Caco-2 (cell line): ENCODE measurements at places on chromosomes 11 and 22.

- DNase-seq, result no peak
These were observed 52.8 kb upstream of the YWHAH start for GRCh38 chr22:31891366-31892079.

GRCh38 chr22:19853058-19853878, 1.4 kb downstream of the GNB1L start:
- no peak for DNase-seq

- DNase-seq, result no peak
These were observed 356.2 kb downstream of the METTL15 start for GRCh38 chr11:28464252-28464867.

GRCh38 chr22:32335471-32335870, 22.2 kb upstream of the RFPL3 start:
- DNase-seq, result no peak

GRCh38 chr22:50267591-50268390, 2.4 kb downstream of the MAPK11 start:
- DNase-seq, result peak; percentile 63

- DNase-seq, result no peak
These were observed 20.6 kb upstream of the DDI1 start for GRCh38 chr11:104015649-104016415.

DNA sequence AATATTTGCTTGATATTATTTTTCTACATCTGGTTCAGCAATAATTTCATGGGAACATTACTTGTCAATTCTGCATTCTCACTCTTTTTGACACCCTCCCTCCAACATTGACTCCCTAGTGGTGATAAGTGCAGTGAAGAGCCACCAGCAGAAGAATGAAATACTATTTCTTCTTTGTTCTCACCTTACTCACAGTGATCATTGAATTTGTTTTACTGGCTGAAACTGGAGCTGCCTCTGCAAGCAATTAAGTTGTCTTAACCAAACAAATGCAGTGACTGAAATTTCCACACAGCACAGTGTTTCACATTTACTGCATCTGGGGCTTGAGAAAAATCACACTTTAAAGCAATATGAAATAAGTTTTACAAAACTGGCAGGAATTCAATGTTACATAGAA, 189.8 kb downstream of the JRKL start:
- DNase-seq, result no peak

DNA sequence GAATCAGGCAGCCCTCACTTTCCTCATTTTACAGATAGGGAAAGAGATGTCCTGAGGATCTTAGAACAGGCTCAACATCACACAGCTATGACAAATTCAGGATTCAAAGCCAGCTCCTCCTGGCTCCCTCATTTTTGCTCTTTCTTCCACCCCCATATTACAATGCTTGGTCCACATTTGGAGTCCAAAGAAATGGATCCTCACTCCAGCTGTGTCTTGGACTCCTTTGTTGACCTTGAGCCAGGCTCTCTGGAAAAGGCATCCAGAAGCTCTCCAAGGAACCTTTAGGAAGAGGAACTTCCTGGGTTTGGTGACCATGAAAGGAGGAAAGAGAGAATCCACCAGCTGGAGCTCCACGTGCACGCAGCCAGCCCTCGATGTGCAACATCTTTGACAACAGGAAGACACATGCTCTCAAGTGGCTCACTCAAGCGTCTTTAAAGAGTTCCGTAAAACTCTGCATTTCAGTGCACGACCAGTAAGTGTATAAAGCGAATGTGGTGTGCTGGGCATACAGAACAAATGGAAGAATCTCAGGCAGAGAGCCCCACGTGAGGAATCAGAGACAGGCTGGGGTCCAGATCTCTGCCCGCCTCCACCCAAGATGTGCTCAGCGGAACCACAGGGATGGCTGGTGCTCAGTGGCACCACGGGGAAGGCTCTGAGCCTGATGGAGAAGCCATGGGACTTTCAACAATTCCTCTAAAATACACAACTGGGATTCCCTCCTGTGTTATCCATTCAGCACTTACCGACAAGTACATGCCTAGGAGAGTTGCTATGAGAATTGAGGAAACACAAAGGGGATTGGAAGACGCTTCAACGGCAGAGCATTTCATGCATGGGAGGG, 48.4 kb downstream of the ISX start:
- DNase-seq, result no peak
